ENCODE measurements at places on chromosomes 11 and 22.

GRCh38 chr22:43530349-43531201 lies 118.8 kb downstream of the MPPED1 start:
- DNase-seq, result no peak

GRCh38 chr11:11476971-11477645 lies 124.1 kb upstream of the CSNK2A3 start:
- no peak for DNase-seq

DNA sequence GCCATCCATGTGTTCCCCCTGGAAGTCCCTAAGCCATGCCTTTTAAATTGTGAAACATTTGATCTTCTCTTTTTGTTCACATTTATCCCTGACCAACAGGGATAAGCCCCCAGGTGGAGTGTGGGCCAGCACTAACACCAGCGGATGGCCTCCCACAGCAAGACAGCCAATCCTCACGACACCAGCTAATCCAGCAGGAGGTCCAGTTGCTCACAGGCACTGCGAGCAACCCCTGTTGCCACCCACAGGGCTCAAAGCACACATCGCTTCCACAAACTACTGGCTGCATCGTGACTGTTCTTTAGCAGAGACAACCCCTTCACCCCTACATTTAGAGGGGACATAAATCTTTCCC lies 2.0 kb downstream of the PCSK7 start:
- DNase-seq, result no peak

- no peak for DNase-seq
Observed at GRCh38 chr11:45152740-45153595, 6.5 kb downstream of the PRDM11 start.

GRCh38 chr11:6608011-6608410 lies 4.0 kb downstream of the TAF10 start:
- no peak for DNase-seq

GRCh38 chr22:33405194-33405593 lies 347.0 kb upstream of the SYN3 start:
- DNase-seq, result no peak

DNA sequence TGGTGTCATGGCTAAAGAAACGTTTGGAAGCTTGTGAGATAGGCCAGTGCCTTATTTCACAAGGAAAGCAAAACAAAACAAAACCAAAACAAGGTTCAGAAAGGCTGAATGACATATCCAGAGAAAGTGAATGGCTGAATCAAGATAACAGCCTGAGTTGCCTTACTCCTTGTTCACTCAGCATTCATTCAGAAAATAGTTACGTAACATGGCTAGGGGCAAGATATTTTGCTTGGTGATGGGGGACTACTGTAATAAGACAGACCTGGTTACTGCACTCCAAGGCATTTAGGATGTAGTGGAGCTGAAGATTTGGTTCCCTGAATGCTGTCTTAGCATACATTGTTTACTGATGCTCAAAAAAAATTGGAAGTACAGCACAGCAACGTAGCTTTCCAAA lies 47.7 kb downstream of the C11orf91 start:
- no peak for DNase-seq

- no peak for DNase-seq
Observed at GRCh38 chr11:16393340-16393739, 37.0 kb upstream of the SOX6 start.

GRCh38 chr11:61516675-61517572 lies 8.4 kb downstream of the LRRC10B start:
- no peak for DNase-seq

DNA sequence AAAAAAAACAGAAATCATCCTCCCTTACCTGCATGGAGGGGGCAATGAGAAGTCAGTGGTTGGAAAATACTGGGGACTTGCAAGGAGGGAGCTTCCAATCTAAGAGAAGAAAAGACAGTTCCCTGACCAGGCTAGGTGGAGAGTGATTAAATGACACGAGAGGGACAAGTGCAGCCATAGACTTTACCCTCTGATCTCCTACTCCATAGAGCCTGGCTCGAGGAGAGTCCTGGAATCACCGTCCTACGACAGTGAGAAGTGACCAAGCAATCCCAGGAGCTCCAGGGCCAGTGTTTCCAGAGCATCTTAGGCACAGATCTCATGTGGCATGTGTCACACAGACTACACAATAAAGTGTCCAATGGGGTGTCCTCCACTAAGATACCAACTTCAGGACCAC lies 25.7 kb downstream of the MYH9 start:
- DNase-seq, result no peak

GRCh38 chr11:99522467-99523173 lies 501.9 kb downstream of the CNTN5 start:
- no peak for DNase-seq

DNA sequence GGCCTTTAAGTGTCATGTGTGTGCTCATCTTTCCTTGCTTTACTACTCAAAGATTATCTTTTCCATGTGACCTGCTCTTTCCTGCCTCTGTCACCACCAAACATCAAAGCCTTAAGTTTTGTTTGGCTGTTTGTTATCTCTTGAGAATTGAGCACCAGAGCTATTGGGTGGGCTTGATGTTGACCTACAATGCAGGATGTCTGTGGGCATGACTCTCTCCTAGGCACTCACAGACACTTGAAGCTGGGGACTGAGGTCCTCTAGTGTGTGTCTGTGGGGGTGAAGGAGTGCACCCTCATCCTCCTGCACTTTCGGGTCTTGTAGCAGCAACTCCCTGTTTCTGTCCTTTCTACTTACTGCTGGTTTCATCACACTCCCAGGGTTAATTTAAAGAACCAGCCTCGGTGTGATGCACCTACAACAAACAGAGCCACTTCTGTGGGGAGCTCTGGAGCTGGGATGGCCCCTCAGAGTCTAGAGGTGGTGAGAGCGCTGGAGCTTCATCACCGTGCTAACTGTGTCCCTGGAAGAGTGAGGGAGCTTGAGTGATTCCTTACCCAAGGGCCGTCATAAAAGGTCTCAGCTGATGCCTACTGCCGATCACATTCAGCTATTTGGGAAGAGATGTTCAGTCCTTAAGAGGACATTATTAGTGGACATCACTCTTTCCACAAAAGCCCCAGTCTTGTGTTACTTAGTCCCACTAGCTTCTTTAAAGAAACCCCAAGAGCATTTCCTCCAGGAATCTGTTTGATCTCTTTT lies 56.3 kb downstream of the LRRC74B start:
- DNase-seq, result no peak

DNA sequence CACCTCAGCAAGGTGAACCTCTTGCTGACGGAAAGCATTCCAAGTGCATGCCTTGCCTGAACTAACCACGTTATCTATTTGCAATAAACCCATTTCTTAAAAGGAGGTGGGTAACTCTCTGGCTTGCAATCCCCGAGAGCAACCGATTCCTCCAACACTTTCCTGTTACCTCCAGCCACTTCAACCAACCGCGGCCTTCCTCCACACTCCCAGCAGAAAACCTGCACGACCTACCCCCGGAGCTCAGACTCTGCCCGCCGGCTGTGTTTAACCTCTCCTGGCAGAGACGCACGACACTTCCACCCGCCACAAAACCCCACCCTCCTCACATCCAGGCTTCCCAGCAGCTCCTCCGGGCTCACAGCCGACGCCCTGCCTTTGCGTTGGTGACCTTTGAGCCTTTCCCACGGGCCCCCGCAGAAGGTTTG lies 708 bp downstream of the SCO2 start:
- no peak for DNase-seq

DNA sequence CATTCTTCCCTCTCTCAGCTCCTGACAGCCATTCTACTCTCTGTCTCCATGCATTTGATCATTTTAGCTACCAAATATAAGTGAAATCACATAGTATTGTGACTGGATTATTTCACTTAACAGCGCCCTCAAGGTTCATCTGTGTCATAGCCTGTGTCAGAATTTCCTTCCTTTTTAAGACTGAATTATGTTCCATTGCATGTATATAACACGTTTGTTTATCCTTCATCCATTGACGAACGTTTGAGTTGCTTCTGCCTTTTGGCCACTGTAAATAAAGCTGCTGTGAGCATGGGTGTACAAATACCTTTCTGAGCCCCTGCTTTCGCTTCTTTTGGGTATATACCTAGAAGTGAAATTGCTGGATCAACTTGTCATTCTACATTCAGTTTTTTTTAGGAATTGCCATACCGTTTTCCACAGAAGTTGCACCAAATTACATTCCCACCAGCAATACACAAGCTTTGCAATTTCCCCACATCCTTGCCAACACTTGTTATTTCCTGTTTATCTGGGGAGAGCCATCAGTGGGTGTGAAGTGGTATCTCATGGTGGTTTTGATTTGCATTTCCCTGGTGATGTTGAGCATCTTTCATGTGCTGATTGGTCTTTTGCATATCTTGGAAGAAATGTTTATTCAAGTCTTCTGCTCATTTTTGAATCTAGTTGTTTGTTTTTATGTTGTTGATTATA lies 17.5 kb downstream of the GLB1L2 start:
- no peak for DNase-seq

DNA sequence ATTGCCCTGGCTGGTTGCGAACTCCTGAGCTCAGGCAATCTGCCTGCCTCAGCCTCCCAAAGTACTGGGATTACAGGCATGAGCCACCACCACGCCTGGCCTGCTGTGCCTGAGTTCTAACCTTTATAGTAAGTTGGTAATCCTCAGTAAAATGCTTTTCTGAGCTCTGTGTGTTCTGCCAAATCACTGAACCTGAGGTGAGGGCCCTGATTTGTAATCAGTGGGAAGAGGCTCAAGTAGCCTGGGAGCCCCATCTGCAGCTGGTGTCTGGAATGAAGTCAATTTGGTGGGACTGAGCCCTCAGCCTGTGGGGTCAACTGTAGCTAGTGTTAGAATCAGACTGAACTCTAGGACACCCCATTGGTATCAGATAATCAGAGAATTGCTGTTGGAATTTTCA lies 72.6 kb upstream of the PARVG start:
- no peak for DNase-seq

DNA sequence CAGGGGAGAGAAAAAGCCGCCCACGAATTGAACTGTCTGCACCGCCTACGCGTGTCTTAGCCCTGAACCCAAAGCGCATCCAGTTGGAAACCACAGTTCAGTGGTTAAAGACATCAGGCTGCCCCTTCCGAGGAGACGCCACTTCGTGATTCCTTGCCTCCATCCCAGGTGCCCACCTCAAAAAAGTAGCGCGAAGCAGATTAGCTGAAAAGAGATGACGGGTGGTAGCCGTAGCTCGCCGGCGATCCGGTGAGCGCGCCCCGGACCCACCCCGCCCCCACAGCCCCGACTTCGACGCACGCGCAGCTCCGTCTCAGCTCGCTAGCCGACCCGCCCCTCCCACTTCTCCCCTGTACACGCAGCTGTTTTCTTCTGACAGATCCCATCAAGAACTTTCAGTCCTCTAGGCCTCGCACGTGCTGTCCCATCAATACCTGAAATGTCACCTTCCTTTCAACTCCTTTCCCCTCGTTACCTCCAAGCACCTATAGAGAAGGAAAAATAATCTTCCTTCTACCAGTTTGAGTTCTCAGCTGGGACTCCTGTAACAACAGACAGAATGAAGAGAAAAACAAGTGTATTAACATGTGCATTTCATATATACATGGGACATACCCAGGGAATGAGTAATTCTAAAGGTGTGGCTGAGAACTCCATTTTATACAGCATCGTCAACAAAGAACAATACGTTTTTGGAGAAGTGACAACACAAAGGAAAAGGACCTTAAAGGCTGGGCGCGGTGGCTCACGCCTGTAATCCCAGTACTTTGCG lies 49.5 kb downstream of the OR4D9 start:
- DNase-seq, result no peak

DNA sequence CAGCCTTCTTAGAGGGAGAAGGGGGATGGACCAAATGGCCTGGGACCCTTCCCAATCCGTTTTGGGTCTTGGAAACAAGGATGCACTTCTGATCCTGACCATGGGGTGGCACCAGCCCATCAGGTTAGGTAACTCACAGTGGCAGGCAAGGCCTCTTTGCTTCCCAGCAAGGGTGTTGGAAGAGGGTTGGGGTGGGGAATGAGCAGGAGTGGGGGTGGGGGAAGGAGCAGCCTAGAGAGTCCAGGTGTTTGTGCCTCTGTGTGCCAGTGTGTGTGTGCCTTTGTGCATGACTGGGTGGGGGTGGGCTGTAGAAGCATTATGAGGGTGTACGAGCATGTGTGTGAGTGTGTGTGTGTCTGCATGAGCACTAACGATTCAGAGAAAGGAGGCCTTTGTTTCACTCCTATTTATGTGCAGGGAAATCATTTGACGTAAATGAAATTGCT lies 213.1 kb downstream of the INSC start:
- DNase-seq, result no peak

DNA sequence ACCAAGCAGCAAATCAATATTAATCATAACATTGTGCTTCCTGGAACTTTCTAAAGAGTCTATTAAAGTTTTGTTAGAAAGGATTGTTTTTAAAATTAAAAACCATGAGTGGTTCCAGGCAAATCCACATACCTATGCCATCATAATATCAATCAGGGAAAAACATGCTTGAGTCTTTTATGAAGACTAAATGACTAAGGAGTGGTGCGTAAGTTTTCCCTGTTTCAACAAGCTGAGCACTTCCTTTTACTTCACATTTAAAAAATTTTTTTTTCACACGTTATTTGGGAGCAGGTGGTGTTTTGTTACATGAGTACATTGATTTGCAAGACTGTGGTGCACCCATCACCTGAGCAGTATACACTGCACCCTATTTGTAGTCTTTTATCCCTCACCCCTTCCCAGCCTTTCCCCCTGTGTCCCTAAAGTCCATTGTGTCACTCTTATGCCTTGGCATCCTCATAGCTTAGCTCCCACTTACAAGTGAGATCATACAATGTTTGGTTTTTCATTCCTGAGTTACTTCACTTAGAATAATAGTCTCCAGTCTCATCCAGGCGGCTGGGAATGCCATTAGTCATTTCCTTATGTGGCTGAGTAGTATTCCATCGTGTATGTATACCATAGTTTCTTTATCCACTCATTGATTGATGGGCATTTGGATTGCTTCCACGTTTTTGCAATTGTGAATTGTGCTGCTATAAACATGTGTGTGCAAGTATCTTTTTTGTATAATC lies 1190.3 kb upstream of the RAG2 start:
- peak; percentile 66 for DNase-seq

DNA sequence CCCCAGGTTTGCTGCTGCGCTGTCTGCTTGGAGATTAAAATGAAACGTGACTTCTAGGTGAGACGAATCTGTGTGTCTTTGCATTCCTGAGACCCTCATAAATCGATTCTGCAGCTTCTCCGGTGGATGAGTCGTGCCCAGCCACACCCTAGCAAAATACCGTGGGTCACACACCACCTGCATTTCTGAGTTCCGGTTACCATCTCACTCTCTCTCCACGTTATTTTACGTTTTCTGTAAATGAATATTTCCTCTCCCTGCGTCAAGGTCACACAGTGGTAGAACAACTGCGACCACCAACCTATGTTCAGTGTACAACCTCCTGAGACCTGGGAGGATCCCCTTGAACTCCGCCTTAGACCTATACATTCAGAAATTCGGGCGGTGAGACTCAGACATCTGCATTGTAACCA lies 1.1 kb downstream of the YWHAH start:
- DNase-seq, result no peak
